ENCODE measurements at places on chromosomes 3 and 15.

DNA sequence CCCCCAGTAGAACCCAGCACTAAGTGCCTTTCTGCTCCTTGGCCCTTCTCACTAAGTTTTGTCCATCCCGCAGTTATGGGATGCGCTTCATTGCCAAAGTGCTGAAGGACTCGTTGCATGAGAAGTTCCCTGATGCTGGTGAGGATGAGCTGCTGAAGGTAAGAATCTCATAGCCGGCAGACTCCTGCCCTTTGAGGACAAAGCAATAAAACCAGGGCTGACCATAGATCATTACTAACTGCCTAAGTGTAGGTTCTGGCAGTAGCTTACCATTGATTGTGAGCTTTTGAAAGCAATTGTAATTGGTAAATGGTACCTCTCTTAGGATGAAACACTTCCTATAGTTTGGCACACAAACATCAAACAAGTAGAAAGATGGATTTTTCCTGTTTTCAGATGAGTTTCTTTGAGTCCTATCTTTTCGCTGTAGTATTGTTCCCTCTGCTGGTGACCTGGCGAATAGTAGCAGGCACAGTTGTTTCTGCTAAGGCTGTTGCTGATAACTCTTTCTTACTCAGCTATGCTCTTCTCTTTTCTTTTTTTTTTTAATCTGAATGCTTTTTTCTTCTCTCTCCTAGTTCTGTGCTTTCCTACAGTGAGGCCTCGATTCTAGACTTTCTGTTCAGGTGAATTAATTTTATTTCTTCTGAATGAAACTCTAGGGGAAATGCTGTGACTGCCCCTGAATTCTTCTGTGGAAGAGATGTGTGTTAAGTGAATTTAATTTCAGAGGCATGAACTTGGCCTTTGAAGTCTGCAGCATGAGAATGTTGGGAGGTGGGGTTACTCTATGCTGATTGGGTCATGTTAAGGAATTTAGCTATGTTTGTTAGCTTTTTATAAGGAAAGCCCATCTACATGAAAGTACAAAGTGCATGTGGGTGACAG is 47.4 kb upstream of the CRTC3 start:
- DNase-seq = no peak

GRCh38 chr15:78597583-78597982 is 23.2 kb downstream of the CHRNA3 start:
- DNase-seq = no peak

DNA sequence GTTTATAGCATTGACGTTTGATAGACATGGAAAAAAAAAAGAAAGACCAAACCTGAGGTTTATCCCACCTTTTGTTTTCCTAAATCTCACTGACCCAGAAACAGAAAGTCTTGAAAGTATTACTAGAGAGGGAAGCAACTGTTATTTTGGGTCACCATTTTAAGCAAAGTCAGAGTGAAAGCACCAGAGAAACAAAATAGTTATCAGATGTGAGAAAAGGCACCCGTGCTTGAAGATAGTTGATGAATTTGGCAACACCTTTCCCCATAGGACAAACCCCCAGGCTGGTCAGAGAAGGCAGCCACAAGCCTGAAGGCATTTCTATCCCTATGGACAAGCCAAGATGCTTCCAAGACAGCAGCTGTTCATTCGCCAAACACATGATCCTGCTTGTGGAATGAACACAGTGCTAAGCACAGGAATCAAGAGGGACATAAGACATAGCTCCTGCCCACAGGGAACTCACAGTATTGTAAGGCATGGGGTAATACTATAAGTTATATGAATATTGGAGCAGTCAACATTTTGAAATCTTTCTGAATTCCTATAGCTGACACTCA is 170.9 kb downstream of the ERC2 start:
- DNase-seq = no peak

DNA sequence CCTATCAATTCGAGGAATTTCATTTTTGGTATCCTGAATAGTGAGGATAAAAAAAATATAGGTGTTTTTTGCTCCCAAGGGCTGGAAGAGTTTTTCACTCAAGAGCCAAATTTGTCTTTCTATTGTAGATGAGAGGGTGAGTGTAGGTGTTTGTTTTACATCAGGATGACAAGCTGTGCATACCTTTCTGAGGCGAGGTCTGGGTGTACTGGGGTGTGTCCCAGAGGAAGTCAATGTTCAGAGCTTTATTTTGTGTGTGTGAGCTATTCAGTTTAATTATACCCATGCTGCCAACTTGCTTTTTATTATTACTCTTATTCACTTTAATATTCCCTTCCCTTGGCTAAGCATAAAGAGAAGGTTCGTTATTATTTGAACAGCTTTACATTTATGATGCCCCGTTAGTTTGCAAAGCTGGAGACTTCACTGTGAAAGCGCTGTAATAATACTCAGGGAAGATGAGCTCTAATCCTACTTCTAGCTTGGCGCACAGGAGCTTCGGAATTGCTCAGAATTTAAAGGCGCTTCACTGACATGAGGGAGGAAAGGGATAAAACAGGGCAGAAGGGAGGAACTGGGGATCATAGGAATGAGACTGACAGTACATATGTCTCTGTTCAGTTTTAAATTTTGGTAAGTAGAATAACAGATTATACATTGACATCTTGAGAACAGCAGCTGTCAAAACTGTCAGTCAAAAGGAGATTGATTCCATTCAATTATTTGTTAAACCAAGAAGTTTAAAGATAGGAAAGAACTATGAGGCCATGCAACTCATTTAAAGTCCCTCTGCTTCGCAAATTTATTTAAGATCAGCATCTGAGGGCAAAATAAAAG is 117.7 kb upstream of the TP63 start:
- no peak for DNase-seq

DNA sequence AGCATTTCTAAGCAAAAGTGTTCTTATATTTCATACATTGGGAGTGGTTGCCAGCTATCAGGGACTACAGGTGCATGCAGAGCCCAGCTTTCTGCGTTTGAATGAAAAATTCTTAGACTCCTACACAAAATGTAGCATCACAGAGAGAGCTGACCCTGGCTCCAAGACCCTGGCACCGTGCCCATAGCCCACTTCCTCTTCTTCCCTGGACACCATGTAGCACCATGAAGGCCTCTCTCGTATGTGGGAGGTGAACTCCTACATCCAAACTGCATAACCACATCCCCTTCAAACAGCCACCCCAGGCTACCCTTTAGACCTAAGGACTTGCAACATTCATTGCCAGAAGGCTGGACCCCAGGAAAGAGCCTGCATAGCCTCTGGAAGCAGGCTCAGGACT is 35.8 kb upstream of the ATOSA start:
- DNase-seq = no peak

Measured in frontal cortex (tissue), 4 donors.